Iris pigment epithelial cell (primary cell): ENCODE measurements at places on chromosomes 3 and 15.

DNA sequence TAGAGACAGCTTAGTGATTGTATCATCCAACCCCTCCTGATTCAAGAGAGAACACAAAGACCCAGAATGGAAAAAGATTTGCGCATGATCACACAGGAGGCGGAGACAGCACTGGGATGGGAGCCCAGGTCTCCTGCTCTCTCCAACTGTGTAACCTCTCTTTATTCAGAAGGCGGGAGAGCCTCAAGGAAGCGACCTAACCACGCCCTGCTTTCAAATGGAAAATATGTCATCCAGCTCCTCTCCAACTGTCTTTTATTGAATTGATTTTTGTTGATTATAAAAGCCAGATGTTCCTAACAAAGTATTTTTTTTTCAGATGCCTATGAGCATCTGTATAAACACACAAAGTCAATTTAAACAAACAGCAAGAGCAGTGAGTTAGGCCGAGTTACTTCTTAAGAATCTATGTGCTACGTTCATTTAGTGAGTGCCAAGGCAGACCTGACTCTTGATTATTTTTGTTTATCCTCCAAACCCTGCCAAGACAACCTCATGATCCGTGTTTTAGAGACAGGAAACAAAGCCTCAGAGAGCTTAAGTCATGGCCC is 74.5 kb downstream of the BFSP2 start:
- peak; percentile 54 for DNase-seq

DNA sequence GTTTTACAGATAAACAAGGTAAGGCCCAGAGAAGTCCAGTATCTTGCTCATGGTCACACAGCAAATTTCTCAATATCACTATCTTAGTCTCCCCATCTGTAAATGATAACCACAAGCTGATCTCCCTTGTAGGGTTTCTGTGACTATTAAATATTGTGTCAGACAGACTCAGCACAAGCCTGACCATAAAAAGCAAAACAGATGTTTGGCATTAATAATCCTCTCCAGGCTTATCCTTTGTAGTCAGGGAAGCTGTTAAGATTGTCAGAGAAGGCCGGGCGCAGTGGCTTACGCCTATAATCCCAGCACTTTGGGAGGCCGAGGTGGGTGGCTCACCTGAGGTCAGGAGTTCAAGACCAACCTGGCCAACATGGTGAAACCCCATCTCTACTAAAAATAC is 173.2 kb upstream of the PRICKLE2 start:
- DNase-seq, result peak; percentile 44

DNA sequence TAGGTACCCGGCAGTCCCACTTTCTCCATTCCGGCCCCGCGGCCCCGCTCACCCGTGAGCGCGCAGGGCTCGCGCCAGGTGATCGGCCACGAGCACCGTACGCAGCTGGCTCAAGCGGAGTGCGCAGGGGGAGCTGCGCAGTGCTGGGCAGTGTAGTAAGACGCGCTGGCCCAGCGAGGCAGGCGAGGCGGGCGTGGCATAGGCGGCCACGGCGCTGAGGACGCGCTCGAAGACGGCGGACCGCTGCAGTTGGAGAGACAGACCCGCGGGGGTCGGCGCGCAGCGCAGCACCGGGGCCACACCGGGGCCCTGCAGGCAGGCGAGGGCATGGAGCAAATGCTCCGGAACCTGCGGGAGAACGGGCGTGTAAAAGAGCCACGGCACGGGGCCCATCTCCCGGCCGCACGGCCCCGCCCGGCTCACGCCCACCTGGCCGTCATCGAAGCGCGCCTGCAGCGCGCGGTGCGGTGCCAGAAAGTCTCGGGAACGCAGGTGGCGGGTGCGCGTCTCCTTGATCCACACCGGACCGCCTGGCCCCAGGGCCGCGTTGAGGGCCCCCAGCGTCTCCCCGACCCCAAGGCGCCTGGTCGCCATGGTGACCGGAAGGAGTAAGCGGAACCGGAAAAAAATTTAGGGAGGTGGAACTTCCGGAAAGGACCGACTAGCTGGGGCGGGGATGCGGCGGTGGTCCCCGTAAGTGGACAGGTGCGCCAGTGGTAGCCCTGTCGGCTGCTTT is at the start of gene DALRD3:
Gene DALRD3, minus strand, starts transcription at position 610 of the 736 bp plus-strand sequence. Its CDS starts 16 bp downstream, at position 594.
- DNase-seq, result peak; percentile 73

DNA sequence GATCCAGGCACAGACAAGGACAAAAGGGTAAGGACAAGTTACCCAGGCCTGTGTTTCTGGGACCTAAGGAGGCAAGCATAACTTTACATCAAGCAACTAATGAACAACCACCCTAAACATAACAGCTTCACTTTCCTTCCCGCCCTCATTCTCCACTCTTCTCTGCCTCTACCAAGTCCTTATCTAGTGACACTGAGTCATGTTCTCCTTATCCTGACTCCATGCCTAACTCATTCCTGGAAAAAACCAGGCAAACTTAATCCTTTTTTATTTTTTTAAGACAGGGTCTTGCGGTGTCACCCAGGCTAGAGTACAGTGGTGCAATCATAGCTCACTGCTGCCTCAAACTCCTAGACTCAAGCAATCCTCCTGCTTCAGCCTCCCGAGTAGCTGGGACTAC is 44.5 kb downstream of the TMEM44 start:
- no peak for DNase-seq

GRCh38 chr15:49823987-49824774 is 203.3 kb downstream of the DTWD1 start:
- no peak for DNase-seq

- DNase-seq, result no peak
Measured at GRCh38 chr3:33219175-33219487, 521 bp upstream of the SUSD5 start.

- DNase-seq, result no peak
Measured at GRCh38 chr15:101373577-101373976, 78.5 kb upstream of the SNRPA1 start.

GRCh38 chr3:134896696-134897095 is 101.6 kb downstream of the EPHB1 start:
- no peak for DNase-seq

- DNase-seq, result no peak
Measured at GRCh38 chr3:195184716-195185421, 86.1 kb downstream of the XXYLT1 start.

- DNase-seq, result no peak
Measured at GRCh38 chr3:131796111-131796510, 238.7 kb downstream of the CPNE4 start.

- peak; percentile 61 for DNase-seq
Measured at GRCh38 chr15:87877114-87877810, 379.3 kb downstream of the NTRK3 start.

GRCh38 chr3:106714400-106714799 is 662.8 kb upstream of the CCDC54 start:
- no peak for DNase-seq

- no peak for DNase-seq
Measured at GRCh38 chr3:179036626-179037300, 34.8 kb downstream of the ZMAT3 start.

- no peak for DNase-seq
Measured at GRCh38 chr15:38876621-38877020, 312.0 kb upstream of the RASGRP1 start.

DNA sequence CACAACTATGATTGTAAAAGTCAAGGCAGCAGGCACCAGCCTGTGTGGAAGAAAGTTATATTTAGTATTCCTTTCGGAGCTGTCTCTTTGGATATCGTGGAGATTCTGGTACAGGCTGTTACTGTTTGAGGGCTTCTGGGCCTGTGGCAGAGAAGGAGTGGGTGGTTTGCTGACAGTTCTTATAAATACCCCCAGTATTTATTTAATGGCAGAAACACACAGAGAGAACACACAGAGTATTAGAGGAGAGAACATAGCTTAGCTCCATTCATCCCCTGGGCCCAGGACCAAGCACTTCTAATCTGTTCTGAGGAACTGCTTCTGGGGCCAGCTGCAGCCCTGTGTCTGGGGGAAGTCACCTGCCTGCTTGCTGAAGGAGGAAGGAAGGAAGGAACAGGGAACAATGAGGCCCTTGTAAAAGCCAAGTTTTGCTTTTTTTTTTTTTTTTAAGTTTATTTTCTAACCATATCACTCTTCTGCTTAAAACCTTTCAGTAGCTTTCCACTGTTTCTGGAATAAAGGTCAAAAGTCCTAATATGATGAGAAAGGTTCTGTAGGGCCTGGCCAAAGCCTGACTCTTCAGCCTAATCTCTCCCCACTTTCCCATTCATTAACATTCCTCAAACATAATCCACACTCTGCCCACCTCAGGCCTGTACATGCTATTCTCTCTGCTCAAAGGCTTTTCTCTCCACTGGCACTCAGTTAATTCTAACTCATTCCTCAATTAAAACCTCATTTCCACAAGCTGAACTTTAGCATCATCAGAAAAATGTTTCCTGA is 11.8 kb upstream of the PP2D1 start:
- no peak for DNase-seq

DNA sequence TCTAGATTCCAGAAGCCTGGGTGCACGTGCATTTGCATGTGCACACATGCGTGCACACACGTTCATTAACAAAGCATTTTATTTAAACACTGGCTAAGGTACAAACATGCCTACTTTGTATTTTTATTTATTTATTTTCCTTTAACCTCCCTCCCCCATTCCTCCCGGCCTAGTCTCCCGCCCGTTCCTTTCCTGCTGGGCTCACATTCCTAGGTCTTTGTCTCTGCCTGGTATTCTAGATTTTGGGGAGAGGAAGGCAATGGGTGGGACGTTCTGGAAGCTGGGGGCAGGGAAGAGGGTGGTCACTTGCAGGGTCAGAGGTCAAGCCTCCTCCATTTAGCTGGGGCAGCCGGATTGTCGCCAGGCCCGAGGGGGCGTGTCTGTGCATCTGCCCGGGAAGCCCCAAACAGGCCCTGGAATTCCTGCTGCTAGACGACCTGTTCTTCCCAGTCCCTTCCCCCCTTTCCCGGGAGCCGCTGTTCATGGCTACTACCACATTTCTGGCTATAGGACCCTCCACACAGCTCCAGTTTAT is 51.8 kb downstream of the TRIM71 start:
- no peak for DNase-seq

- DNase-seq, result no peak
Measured at GRCh38 chr3:169295912-169296570, 367.5 kb downstream of the MECOM start.

DNA sequence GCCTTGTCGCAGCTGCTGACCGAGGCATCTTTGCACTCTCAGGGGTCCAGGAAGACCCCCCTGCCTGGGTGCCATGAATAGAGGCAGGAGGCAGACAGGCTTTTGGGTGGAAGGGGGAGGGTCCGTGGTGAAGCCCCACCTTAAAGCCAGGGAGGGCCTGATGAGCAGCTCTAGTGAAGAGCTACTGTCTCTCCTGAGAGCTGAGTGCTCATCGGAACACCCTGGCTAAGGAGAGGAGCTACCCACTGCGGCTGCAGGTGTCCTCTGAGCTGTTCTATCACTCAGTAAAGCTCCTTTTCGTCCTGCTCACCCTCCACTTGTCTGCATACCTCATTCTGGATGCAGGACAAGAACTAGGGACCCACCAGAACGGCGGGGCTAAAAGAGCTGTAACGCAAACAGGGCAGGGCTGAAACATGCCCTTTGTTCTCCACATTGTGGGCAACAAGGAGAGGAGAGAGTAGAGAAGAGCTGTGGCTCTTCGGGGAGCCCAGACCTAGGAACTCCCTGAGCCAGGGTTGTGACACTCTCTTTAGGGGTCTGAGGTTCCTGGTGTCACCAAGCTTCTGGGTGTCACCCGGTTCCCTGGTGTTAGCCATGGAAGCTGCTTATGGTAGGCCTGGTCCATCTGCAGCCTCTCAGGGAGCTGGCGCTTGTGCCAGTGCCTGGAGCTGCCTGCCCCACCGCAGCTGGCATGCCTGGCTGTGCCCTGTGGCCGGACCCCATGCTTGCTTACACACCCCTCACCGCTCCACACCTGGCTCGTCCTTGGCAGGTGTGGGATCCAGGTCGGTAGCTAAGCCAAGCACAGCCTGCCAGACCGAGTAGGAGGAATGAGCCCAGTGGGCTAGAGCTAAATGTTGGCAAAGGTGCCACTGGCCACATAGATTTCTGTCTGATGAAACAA is 26.2 kb upstream of the TFG start:
- no peak for DNase-seq

GRCh38 chr15:77944002-77944867 is 133.3 kb downstream of the TBC1D2B start:
- peak; percentile 82 for DNase-seq

GRCh38 chr3:25412269-25412668 is 15.8 kb upstream of the RARB start:
- DNase-seq, result peak; percentile 65

DNA sequence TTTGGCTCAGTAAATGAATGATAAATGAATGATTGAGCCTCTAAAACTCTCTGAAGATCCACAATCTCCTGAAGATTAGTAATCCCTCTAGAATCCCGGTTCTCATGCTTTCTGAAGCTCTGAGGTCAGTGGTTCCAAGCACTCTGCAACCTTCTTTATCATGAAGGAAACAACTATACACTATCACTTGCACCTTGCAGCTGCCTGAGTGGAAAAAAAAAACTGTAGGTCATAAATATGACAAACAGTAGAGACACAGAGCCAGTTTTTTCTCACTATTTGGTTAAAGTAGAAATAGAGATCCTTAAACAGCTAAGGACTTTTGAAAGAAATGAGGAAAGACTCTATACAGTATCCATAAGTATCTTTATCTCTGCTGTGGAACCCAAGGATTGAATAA is 122.0 kb upstream of the CRBN start:
- no peak for DNase-seq

- DNase-seq, result no peak
Measured at GRCh38 chr15:94272251-94272898, 41.0 kb downstream of the MCTP2 start.

DNA sequence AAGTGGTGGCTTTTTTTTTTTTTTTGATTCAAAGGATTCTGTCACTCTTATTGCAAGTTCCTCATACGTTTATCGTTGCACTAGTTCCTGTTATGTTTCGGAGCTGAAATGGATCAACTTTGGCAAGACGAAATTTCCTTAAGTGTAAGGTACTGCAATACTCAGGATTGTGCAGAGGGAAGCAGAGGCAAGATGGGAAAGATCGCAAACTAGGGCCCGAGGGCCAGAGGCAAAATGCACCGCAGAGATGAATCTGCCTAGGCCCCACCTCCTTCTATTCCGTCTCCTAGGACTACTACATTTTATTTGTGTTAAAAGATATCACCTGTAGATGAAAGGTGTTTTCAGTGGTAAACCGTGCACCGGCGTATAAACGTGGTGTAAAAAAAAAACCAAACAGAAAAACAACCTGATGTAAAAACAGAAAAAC is 331 bp downstream of the RNU6-1 start:
- DNase-seq, result peak; percentile 43

DNA sequence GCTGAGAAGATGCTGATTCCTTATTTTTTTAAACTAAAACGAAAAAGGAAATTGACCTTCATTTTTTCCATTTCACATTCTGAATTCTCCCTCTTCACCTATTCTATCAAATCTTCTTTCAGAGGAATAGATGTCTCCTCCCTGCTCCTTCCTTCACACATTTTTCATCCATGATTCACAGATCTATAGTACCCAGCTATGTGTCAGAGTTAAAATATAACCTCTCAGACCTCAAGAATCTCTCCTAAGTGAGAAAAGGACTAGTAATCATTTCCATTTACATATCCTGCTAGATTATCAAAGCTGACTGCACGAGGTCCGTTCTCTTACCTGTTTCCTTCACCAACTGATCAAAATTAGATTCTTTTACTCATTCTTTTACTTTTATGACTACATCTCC is 1297.6 kb upstream of the ALCAM start:
- peak; percentile 16 for DNase-seq

GRCh38 chr3:45321607-45322391 is 66.6 kb upstream of the LARS2 start:
- no peak for DNase-seq
